Myocyte (in vitro differentiated cells): ENCODE measurements at places on chromosomes 3 and 15. TPM values are rescaled to one million over a fixed set of nuclear protein-coding genes. Genes with fewer than 3 reads are reported as not detected.

DNA sequence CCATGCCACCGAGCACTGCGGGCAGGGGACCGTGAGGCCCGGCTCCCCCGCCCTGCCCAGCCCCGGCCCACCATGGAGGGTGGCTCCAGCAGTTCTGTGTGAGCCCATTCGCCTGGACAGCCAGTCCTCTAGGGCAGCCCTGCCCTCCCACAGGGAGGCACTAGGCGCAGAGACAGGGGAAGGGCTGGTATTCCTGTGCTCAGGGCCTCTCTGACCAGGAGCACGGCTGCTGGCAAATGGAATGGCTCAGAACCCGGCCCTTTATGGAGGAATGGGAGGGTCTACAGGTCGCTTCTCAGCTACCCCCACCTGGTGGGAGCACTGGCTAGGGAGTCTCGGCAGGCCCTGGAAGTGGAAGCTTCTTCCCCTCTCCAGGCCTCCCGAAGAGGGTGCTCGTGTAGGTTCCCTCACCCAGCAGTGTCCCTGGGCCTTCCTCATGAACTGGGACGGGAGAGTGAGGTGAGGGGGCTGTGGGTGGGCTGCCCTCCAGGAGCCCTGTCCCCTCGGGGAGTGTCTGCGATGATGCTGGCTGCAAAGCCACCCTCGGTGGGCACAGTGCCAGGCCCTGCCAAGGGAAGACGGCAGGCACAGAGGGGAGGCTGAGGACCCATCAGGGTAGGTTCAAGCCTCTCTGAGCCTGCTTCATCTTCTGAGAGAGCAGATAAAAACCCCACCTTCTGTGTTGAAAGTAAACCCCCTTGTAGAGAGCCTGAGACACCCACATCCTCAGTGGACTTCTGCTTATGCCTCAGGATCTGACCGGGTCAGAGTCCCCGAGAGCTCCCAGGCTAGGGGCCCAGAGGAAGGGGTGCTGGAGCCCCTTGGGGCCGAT, 1.5 kb downstream of the MELTF start:
- no peak for DNase-seq

DNA sequence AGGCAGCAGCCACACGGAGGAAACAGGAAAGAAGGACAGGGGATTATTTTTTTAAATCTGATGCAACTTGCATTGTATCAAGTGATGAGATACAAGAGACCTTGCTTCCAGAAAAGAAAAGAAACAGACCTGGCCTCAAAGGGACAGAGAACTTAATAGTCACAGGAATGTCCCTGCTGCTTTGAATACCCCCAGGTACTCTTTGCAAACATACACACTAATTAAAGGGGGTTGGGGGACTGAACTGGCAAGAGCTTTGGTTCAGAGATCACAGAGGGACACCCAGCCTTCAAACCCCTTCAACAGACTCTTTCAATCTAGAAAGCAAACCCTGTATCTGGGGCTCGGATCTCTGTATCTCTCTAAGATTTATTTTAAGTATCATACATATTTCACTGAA, 18.0 kb downstream of the TNIK start:
- DNase-seq: no peak

DNA sequence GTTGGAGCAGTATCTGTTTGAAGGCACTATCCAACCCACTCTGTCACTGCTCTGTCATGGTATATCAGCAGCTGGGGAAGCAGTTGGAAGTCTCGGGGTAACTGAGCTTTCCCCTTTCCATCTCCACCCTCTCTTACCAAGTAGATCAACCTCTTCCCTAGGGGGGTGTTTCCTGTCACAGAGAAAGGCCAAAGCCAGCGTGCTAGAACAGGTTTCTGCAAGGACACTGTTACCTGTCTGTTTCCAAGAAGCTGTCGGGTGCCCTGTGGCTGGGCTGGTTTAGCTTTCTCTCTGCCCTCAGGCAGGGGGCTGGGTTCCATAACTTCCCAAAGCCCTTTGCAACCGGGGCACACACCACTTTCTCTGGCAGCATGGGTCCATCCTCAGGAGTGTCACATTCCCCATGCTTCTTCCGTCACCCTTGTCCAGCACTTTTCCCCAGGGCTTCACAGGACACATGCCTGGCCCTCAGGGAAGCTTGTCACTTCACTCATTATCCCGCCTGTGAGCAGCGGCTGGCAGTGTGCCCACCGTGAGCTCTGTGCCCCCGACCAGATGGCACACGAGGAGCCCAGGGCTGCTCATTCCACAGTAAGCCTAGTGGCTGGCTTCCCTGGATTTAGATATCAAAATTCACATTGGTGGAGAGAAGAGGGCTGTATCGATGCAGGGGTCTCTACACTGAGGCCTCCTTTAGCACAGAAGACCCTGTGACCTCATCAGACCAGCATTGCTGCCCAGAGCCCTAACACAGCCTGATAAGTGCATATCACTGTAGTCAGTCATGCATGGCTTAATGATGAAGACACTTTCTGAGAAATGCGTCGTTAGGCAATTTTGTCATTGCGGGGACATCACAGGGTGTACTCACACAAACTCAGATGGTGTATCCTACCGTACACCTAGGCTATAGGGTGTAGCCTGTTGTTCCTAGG, 205.8 kb downstream of the SLCO3A1 start:
- no peak for DNase-seq

DNA sequence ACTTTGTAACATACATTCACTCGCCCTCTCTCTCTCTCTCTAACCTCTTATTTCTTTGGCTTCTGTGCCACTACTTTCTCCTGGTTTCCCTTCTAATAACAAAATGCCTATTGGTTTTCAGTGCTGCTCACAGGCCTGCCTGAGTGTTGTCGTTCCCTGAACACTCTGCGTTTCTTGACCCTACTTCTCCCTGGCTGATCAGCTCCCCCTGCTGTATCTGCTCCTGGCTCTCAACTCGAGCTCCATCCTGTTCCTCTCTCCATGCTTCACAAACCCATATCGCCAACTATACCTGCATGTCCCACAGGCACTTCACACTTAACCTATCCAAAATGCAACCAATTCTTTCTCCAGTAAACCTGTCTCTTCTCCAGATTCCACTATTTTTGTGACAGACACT, 111.4 kb downstream of the OPA1 start:
- no peak for DNase-seq

DNA sequence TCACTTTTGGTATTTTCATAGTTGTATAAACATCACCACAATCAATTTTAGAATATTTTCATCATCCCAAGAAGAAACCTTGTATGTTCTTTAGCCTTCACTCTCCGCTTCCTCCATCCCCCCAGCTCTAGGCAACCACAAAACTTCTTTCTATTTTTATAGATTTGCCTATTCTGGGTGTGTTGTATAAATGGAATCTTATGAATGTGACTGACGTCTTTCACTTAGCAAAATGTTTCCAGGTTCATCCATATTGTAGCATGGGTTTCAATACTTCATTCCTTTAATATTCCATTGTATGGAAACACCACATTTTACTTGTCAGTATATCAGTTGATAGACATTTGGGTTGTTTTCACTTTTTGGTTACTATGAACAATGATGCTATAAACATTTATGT, 335.8 kb upstream of the GOLIM4 start:
- peak; percentile 1 for DNase-seq

DNA sequence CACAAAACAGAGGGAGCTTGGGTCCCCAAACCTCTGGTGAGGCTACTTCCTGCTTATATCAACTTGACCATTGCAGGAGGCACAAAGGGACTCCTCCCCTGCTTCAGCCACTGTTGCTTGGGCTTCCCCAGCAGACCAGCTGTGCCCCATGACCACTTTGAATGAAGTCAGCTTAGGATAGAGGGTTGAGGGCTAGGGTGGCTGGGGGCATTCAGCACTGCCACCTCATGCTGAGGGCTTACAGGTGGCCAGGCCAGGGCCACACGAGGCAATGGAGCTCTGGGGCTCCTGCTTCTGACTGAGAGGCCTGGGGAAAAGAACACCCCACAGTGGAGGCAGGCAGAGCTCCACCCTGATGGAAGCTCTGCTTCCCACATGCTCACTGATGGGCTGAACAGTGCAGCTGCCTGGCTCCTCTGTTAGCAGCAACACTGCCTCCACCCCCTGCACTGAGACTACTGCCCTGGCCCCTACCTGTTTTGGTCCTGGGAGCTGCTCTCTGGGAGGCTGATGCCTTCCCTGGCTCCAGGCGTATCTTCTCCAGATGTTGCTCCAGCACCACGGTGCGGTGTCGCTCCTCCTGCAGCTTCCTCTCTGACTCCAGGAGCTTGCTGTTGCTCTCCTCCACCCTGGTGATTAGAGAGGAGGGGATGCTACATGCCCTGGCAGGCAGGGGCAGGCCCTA, 10.2 kb upstream of the HHATL start:
- no peak for DNase-seq

- DNase-seq: no peak
These were observed 256.0 kb downstream of the CNTN4 start for GRCh38 chr3:2354702-2355101.

DNA sequence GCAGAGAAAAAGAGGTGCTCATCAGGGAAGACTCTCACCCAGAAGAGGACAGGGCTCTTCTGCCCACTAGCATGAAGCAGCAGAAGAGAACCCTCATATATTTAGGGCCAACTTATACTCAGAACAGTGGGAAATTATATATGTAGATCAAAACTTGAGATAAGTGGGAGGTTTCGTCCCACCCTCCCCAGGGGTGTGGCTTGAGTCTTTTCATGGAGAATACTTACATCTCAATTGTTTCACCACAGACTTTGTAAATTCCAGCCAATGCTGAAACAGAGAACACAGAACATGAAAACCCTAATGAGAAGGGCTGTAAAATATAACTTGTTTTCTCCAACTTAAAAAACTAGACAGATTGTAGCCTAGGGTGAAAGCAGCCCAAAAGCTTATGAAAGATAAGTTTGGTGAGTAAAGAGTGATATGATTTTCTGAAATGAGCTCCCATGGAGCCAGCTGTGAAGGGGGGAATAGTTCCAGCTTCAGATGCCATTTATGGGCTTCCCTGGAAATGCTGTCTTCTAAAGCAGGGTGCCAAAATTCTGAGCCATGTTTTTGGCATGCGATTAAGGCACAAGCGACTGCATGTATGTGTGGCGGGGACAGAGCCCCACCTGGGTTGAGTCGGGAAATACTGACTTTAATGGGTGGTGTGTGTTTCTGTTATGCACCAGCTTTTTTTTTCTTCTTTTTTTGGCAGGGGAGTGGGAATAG, 92.9 kb downstream of the WDR76 start:
- no peak for DNase-seq

GRCh38 chr15:25832158-25832557, 31.0 kb downstream of the ATP10A start:
- DNase-seq: peak; percentile 49

- no peak for DNase-seq
These were observed 38.0 kb upstream of the ATP11B start for GRCh38 chr3:182755308-182755707.

DNA sequence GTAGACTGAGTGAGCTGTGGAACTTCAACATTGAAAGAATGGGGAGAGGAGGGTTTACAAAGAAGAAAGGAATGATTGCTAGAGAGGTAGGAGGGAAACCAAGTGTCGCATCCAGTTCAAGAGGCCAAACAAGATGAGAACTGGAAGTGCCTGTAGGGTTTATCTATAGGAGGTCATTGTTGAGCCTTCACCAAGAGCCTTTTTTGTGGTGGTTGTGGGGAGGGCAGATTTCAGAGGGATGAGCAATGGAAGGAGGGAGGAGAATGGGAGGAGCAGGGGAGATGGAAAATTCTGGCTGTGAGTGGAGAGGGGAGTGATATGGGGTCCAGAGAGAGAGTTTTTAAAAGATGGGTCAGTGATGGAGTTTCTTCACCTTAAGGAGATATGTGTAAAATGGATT, 8.5 kb downstream of the PDIA5 start:
- DNase-seq: no peak

DNA sequence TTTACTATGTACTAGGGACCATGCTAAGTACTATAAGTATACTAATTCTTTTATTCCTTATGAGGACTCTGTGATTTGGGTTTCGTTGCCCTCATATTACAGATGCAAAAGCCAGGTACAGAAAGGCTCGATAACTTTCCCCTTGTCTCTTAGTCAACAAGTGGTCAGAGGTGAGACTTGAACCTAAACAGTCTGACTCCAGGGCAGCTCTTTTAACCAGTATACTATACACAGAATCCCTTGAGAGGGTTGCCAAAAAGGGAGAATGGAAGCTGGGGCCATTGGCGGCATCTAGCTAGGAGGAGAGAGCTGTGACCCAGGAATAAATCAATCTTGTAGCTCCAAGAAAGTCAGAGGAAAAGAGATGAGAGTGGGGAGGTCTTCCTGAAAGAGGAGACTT, 92.4 kb downstream of the TOP2B start:
- DNase-seq: no peak

GRCh38 chr3:141371882-141372281, 3.6 kb downstream of the ZBTB38 start:
- no peak for DNase-seq

DNA sequence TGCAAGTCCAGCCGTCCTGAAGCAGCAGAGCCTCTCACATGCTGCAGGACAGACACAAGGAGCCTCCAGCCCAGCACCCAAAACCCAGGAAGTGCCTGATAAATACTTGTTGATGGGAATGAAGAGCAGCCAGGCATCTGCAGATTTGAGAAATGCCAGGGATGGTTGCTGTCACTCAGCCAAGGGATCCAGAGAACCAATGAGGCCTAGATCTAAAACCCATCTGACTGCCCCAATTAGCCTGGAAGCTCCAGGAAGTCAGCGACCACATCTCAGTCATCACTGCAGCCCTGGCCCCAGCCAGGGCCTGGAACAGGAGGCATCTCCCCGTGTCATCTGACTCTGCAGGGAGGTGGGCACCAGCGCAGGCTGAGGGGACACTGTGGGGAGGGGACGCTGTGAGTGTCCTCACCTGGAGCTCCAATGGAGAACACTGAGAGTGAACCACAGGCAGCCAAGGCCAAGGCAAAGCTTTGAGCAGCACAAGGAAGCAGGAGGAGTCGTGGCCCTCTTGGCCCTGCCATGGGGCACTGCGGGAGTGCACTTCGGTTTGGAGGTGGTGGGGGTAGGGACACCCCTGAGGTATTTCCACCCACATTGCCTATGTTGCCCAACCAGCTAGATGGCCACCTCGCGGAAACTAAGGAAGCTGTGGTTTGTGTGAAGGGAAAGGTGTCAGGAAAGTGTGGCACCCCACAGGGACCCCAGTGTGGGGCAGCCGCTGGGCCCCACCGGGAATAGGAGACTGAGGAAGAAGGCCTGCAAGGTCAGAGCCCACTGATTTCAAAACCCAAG, 229.5 kb downstream of the VPS13C start:
- DNase-seq: no peak

DNA sequence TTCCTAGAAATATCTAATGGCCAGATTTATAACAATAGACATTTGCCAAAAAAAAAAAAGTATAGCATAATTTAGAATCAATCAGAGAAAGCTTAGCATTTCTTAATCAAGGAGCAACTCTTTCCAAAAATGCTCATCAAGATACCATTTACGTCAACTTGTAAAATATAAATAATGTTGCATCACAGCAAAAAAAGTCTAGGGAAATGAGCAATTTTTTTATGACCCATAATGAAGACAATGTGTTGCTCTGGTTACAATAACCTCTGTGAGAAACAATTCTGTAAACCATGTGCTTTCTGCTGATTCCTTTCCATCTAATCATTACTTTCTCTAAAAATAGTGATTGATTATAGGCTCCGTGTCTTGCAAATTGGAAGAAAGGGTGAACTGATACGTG, 36.3 kb downstream of the KBTBD8 start:
- DNase-seq: no peak

The RFTN1 gene
- 57.4 and 76.0 TPM in 2 replicates for total RNA-seq

The C3orf33 gene
- 5.2 and 5.4 TPM in 2 replicates for total RNA-seq

The PLSCR5 gene
- total RNA-seq: not detected in 2 replicates

The TRPM1 gene
- total RNA-seq: not detected in 2 replicates

The FEZF2 gene
- total RNA-seq: not detected in 2 replicates

The TICRR gene
- total RNA-seq: 0.05 and 0.19 TPM in 2 replicates

The AMIGO3 gene
- total RNA-seq: 1.3 and 1.8 TPM in 2 replicates

The ROPN1 gene
- total RNA-seq: not detected in 2 replicates
